Activated CD8-positive, alpha-beta memory T cell treated with anti-CD3 and anti-CD28 coated beads for 24 hours (primary cell): ENCODE measurements at places on chromosomes 4 and X.
A peak's percentile ranks its signal among the peaks of the same experiment; 100 is the strongest.

DNA sequence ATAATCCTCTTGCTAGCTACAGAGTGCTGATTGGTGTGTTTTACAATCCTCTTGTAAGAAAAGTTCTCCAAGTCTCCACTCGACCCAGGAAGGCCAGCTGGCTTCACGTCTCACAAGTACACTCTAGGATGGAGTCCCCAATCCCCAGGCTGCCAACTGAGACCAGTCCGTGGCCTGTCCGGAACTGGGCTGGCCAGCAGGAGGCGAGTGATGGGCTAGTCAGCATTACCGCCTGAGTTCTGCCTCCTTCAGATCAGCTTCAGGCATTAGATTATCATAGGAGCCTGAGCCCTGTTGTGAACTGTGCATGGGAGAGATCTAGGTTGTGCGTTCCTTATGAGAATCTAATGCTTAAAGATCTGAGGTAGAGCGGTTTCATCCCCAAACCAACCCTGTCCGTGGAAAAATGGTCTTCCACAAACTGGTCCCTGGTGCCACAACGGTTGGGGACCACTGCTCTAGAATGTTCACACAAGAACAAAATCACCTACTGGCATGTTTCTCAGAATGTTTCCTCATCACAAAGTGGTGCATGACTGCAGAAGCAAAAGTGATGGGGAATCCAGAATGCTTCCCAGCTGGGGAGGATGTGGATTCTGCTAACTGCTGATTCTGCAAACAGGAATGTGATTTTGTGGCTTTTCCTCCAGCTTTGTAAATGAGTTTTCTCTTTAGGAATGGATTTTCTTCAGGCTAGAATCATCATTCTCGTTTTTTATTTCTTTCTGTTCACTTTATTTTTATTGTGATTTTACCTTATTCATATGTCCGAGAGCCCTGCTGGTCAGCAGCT is 40.9 kb downstream of the SEPTIN11 start:
- DNase-seq: no peak

DNA sequence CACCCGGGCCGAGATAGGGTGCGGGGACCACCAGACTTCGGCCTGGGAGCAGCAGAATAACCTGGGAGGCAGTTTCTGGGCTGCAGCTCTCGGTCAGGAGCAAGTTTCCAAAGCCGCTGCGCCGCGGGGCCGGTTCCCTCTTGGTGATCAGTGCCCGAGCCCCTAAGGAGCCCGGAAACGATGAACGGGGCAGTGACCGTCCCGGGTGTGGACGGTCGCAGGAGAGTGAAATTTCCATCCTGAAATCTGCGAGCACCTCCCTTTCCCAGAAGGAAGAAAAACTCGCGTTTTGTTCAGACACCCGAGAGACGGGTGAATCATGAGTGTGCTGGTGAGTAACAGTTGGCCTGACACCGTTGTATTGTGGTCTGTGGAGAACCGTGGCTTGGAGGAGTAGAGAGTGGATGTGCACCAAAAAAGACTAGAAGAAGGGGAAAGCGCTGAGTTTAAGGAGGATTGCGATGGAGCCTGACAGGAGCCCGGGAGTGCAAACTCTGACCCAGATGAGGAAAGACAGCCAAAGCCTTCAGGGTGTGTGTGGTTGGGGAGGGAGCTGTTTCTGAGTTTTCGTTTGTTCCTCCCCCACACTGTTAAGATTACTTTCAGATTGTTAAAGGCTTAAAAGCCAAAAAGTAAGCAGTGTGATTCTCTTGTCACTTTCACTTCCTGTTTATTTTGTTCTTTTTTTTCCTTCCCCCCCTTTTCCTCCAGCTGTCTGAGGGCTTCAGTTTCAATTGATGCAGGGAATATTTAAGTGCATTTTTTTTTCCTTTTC is 828 bp downstream of the MCUB start:
- DNase-seq: peak; percentile 85

DNA sequence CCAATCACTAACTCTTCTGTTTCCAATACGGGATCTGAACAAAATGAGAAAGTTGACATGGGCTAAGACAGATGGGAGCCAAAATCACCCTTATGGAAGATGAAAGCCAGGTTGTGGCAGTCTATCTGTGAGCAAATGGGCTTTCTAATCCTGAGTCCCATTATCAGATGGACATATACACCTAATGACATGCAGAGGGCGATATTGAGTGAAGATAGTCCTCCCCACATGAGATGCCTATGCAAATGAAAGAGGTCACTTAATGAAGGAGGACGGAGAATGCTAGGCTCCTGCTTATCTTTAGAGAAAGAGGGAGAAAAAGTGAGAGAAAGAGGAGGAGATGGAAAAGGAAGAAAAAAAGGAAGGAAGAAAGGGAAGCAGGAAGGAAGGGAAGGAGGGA is 547.5 kb downstream of the NLGN4X start:
- DNase-seq: no peak

- no peak for DNase-seq
These were observed 273.6 kb downstream of the TRAM1L1 start for GRCh38 chr4:116811730-116812129.
